ENCODE measurements at places on chromosomes 6 and 20.

DNA sequence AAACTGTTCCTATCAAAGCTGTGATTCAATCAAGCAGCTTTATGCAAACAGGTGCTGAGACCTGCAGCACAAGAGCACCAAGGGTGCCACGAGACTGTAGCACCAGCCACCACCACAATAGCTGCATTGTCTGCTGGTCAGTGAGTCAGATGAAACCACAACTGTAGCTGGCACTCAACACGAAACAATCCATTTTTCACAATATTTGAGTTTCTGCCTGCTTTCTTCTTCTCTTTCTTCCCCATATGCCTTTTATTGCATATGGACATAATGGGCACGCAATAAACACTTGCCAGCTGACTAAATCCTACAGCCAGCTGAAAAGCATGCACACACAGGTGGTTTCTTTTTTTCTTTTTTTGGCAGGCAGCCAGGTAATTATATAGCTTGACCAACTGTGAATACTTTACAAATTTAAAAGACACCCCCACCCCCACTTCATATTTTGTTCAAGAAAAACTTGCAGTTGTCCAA lies 16.6 kb downstream of the SLC2A12 start:
- no peak for DNase-seq

DNA sequence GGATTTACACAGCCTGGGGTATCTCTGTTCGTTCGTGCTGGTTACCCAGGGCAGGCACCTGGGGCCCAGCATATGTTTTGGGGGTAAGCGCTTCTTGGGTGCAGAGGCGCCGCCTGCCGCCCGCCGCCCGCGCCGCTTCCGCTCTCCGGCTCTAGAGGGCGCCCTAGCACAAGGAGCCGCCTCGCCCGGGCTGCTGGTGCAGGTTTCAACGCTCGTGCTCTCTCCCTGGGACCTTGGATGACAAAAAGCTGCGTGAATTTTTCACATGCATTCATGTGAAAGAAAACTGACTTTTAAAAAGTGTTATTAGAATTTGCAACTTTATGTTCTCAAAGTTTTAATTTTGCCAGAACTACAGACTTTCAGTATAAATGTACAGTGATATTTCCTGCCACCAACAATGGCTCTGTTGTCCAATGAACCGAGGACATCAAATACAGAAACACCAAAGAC lies 32.5 kb downstream of the PRR18 start:
- no peak for DNase-seq

DNA sequence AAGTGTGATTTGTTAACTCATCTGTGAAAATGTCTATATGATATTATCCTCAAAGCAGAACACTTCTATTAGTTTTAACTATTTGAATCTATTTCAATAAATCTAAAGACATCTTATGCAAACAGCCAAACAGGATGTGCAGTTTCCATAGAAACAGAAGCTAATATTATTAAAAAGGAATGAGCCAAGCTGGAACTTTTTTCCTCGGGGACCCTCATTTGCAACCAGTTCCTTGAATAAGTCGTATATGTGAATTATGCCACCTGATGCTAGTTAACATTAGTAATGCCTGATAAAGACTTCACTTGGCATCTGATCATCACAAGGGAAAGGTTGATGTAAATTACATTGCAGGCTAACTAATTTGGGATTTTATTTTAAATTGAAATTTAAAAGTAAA lies 216.9 kb upstream of the SMLR1 start:
- no peak for DNase-seq

- no peak for DNase-seq
Measured at GRCh38 chr20:251354-251753, 6.2 kb upstream of the DEFB132 start.

- DNase-seq = no peak
Measured at GRCh38 chr6:170291271-170292110, 613 bp upstream of the DLL1 start.

- DNase-seq = no peak
Measured at GRCh38 chr6:71466362-71466761, 177.8 kb downstream of the OGFRL1 start.

DNA sequence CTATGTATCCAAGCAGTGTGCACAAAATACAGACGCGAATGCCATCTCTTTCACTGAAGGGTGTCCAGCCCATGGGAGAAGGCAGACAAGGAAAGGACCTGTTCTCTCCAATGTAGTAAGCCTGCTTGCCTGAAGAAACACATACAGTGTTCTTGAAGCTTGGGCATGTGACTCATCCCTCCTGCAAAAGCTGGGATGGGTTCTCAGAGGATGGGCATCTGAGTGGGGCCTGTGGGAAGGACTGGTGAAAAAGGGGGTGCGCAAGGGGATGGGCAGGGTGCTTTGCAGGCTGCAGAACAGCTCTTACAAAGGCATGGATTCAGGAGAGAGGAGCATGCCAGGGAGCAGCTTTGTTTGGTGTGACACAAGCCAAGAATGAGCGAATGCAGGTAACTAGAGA lies 128.1 kb downstream of the FYN start:
- no peak for DNase-seq

GRCh38 chr6:116596815-116597214 lies 19.5 kb upstream of the RSPH4A start:
- DNase-seq = no peak

- DNase-seq = peak; percentile 78
Measured at GRCh38 chr6:5497896-5498578, 236.7 kb downstream of the FARS2 start.

DNA sequence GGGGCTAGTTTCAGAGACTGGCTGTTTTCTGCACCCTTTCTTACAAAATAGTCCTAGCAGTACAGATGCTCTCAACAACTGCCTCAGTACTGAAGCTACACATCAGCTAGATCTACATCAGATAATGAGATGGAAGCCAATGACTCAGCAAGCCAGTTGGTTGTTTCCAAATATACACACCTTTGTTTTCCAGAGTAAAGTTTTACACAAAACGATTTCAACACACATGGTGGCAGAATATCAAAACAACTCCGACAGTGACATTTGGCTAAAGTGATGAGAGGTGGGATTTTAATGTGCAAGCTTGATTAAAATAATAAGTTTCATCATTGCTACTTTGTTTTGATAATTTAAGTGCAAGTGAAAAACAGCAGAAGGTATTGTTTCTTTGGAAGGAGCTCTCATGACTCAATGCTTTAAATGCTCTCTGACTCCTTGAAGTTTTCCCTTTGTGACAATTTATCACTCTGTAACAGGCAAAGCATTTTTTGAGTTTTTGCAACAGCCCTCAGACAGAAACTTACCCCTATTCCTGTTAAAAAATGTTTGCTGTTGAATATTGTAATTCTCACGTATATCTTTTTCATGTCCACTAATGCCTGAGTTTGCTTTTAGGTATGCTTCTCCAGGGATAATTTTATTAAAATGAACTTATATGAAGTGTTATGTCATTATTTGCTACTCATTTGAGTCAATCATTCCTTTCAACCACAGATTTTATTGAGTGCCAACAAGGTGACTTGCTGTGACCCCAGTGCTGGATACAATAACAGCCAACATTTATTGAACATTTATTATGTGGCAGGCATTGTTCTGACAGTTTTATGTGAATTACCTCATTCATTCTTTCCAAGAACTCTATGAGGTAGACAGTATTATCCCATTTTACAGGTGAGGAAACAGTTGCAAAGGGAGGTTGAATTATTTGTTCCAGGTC lies 882.0 kb downstream of the TFAP2A start:
- DNase-seq = no peak

GRCh38 chr20:9149087-9149486 lies 80.2 kb downstream of the PLCB4 start:
- no peak for DNase-seq

DNA sequence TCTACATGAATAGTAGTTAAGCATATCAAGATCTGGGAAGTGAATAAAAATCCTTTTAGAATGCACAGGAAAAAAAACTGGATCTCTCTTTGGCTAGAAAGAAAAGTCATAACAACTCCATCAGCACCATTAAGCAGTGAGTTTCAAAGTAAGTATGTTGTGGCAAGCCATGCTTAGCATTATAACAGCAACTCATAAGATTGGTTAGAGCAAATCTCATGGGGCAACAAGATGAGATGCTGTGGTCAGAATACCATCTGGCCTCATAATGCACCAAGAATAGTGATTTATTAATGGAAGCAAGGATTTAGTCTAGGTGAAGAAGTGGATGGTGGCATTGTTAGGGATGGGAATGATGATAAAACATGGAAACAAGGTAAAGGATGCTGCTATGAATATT lies 159.4 kb downstream of the PHF3 start:
- no peak for DNase-seq

- no peak for DNase-seq
Measured at GRCh38 chr20:62117362-62117646, 5.0 kb upstream of the LSM14B start.

DNA sequence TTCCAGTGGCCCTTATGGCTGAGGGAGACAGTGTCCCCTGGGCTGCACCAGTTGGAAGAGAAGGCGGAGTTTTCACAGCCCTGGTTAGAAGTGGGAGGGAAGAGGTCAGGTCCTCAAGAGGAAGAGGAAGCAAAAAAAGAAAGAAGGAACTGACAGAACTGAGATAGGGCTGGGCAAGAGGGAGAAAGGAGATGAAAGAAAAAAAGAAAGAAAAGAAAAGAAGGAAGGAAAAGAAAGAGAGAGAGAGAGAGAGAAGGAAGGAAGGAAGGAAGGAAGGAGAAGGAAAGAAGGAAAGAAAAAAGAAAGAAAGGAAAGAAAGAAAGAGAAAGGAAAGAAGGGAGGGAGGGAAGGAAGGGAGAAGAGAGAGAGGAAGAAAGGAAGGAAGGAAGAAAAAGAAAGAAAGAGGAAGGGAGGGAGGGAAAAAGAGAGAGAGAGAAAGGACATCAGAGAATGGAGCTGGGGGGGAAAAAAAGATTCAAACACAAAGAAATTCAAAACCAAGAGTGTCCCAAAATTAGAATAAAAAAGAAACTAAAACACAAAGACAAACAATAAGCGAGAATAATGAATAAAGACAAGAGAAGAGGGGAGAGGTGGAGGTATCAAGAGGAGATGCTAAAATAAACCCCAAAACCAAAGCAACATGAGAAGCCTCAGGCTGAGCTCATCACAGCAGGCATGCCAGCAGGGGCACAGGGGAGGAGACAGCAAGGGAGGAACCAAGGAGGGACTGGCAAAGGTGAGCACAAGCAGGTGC lies 5.3 kb upstream of the FUCA2 start:
- DNase-seq = no peak

DNA sequence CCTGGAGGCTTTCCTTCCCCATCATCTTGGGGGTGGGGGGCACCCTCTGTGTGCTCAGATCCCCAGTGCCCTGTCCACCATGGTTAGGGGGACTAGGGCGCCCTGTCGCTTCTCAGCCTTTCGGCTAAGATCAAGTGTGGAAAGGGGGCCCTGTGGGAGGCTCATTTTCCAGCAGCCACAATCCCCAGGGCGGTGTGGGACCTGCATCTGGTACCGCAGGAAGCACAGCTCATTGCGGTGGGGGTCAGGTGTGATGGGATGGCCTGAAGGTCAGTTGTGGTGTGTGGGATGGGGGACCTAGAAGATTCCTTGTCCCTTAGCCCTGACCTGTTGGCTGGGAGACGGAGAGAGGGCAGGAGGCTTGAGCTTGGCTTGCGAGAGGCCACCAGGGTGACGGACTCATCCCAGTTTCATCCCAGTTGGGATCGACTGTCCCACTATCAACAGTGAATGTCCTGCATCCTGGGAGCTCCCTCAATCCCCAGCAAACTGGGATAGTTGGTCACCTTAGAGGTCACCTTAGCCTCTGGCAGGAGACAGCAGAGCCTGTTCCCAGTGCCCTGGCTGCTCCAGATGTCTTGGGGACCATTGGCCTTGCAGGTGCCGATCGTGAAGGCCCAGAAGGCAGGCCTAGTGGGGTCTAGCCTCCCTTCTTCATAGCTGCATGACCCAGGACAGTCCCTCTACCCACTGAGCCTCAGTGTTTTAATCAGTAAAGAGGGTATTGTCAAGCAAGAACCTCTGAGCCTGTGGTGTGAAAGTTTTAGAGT lies 64.5 kb upstream of the PMEPA1 start:
- DNase-seq = no peak

DNA sequence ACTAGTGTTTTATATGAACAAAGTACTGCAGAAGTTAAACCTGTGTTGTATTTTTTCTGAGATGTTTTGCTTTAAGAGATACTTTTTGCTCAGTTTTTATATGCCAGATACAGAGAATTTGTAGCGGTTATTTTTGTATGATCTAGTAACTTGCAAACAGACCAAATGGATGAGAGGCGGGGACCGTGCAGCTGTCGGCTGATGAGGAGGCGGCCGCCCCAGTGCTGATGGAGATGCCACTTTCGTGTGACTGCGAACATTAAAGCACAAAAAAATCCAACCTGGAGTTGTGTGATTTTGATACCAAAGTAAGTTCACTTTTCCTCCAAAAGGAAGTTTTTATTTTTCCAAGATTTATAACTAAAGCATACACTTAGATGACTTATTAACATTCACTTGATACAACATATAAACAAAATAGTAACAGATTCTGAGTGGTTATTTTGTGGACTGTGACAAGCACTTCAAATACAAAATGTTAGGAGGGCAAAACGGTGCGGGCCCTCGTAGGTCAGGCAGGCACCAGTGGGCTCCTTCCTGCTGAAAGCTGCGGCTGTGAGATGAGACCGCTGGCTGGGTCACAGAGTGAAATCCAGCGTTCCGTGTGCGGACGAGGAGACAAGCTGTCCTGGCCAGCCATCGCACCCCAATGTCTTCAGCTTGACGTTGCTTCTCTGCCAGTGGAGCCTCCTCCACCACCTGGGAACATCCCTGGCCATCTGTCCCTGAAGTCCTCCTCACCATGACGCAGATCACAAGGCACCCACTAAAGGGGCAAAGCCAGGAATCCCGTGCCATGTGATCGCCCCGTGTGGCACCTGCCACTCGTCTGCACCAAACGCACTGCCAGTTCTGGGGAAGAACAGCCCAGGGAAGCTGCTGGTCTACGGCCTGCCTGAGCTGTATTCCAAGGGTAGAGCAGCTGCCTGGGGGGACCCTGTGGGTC lies 4.0 kb upstream of the OGFR start:
- DNase-seq = no peak

DNA sequence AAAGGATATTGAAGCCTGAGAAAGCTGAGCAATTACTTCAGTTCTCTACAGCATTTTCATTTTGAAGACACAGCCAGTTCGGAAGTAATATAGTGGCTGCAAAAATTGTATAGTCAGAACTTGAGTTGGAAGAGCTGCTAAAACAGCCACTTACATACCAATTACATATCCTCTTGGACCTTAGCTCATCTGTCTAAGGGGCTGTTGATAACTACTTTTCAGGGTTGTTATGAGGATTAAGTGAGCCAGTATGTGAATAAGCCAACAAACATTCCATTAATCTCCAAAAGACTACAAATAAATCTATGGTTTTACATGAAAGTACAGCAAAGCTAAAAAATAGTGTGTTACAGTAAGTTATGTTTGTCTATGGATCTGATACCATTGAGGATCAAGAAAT lies 59.7 kb downstream of the TMEM200A start:
- no peak for DNase-seq

Measured in non-pigmented ciliary epithelial cell (primary cell).